IMR-90 (cell line): ENCODE measurements at places on chromosomes 16 and 17. TPM values are rescaled to one million over a fixed set of nuclear protein-coding genes. Genes with fewer than 3 reads are reported as not detected.
A peak's percentile ranks its signal among the peaks of the same experiment; 100 is the strongest.

Gene TEKT1
- total RNA-seq: not detected in 2 replicates

DNA sequence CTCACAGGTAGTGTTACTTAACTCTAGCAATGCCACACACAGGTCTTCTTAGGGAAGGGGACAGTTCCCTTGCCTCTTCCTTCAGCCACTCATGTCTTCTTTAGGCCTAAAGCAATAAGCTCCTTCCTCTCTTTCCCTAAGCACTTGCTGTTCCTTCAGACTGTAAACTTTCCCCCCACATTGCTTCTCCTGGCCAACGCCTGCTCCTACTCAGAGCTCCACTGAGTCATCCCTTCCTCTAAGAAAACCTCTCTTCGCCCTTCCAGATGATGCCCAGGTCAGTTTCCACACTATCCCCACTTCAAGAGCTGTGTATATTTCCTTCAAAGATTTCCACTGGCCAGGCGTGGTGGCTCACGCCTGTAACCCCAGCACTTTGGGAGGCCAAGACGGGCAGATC is 12.5 kb upstream of the EPOP start:
- H3K4me3 ChIP-seq: no peak overlapping the region
- no peak overlapping the region for H3K27ac ChIP-seq
- peak; percentile 72 for DNase-seq
- H3K36me3 ChIP-seq: no peaks in the 10 kb centered on the region

Gene ZNF830
- total RNA-seq: 6.6 and 10.3 TPM in 2 replicates

DNA sequence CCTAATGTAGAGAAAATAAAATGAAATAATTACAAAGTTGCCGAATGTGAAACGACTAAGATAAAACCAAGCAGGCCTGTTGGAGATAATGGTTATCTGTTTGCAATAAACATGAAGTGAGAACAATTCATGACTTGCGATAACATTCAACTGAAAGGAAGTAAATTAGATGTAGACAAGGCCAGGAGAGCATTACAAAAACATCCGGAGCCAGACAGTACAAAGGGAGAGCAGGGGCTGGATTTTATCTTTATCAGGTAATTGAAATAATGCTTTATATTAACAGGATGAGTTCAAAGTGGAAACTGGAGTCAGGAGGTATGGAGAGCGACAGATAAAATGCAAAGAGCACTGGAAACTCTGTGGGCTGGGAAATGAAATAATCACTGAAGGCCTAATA is 265.6 kb upstream of the GOT2 start:
- no peak overlapping the region for H3K27ac ChIP-seq
- H3K4me1 ChIP-seq: no peaks in the 10 kb centered on the region
- no peaks in the 10 kb centered on the region for H3K27me3 ChIP-seq
- no peak overlapping the region for H3K4me3 ChIP-seq
- no peaks in the 10 kb centered on the region for H3K36me3 ChIP-seq
- DNase-seq: no peak

DNA sequence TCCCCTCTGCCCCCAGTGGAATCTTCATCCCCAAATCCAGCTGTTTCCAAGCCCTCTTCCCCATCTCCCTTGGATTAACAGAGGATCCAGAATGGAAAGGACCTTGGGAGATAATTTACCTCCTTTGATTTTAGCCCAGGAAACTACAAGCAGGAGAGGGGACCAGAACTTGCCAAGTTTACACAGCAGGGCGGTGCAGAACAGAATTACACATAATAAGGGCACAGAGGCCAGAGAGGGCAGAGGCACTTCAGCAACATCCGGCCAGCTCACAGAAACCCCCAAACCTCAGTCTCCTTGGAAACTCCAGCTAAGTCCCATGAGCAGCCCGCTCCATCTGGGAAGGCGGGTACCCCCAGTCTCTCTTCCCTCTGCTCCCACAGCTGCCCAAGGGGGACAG is 27.2 kb downstream of the PEMT start:
- H3K27me3 ChIP-seq: no peaks in the 10 kb centered on the region
- H3K36me3 ChIP-seq: no peaks in the 10 kb centered on the region
- H3K27ac ChIP-seq: no peak overlapping the region
- H3K4me3 ChIP-seq: no peak overlapping the region

- no peaks in the 10 kb centered on the region for H3K4me1 ChIP-seq
- no peak overlapping the region for H3K4me3 ChIP-seq
- H3K27ac ChIP-seq: no peak overlapping the region
- peaks cover 41% of the 10 kb centered on the region for H3K36me3 ChIP-seq
- H3K27me3 ChIP-seq: no peaks in the 10 kb centered on the region
These were observed 43.1 kb downstream of the MRM3 start for GRCh38 chr17:825216-825615.

Gene KRTAP9-4
- not detected in 2 replicates for total RNA-seq

Gene HAP1
- under 0.01 TPM in 1 of 2 replicates, not detected in the other for total RNA-seq

- H3K27me3 ChIP-seq: no peaks in the 10 kb centered on the region
- DNase-seq: no peak
- H3K4me3 ChIP-seq: no peak overlapping the region
- H3K36me3 ChIP-seq: peaks cover 6% of the 10 kb centered on the region; the same call in 1 of the 2 replicates
These were observed 88.4 kb downstream of the USP32 start for GRCh38 chr17:60303406-60304099.

- no peaks in the 10 kb centered on the region for H3K27me3 ChIP-seq
- peaks cover 13% of the 10 kb centered on the region for H3K36me3 ChIP-seq
- peaks cover 4% of the 10 kb centered on the region; the same call in 1 of the 2 replicates for H3K4me1 ChIP-seq
- no peak overlapping the region for H3K27ac ChIP-seq
- H3K4me3 ChIP-seq: no peak overlapping the region
These were observed 55.0 kb downstream of the STH start for GRCh38 chr17:46053911-46054534.

DNA sequence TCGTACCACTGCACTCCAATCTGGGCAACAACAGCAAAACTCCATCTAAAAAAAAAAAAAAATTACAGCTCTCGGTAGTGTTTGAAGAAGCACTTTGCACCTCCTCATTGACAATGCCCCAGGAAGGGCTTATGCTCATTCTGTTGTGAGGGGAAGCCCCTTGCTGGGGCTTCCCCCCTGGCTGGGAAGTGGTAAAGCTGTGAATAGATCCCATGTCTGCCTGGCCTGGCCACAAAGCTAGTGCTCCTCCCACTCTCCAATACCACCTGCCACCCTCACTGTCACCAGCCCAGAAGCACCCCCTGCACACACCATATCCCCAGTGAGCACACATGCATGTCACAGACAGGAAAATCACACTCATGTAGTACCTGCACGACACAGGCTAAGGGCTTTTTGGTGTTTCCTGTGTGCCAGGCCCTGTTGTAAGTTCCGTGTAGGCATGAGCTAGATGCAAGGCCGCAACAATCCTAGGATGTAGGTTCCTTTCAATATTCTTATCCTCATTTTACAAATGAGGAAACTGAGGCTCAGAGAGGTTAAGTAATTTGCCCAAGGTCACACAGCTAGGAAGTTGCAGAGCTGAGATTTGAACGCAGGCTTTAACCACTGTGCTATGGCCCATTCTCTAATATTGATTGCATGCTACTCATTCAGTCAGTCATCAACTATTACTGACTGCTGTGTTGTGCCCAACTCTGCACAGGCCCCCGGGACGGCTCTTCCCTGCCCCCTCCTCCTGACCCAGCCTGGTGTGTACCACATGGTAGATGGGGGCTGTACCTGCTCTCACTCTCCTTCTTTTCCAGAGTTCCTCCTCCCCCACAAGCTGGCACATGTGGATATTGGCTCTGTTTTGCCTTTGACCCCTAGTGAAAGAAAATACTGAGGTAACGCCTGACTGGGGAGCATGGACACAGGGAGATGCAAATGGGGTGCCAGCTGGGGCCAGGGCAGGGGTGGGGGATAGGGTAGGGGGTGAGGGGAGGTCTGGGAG is 11.9 kb upstream of the COL1A1 start:
- no peaks in the 10 kb centered on the region for H3K27me3 ChIP-seq
- no peaks in the 10 kb centered on the region for H3K36me3 ChIP-seq
- peaks cover 55% of the 10 kb centered on the region for H3K4me1 ChIP-seq
- peak; percentile 51 for DNase-seq
- H3K4me3 ChIP-seq: no peak overlapping the region
